Heart left ventricle (tissue), 16 donors: ENCODE measurements at places on chromosomes 7 and 10. TPM values are rescaled to one million over a fixed set of nuclear protein-coding genes. Genes with fewer than 3 reads are reported as not detected.

DNA sequence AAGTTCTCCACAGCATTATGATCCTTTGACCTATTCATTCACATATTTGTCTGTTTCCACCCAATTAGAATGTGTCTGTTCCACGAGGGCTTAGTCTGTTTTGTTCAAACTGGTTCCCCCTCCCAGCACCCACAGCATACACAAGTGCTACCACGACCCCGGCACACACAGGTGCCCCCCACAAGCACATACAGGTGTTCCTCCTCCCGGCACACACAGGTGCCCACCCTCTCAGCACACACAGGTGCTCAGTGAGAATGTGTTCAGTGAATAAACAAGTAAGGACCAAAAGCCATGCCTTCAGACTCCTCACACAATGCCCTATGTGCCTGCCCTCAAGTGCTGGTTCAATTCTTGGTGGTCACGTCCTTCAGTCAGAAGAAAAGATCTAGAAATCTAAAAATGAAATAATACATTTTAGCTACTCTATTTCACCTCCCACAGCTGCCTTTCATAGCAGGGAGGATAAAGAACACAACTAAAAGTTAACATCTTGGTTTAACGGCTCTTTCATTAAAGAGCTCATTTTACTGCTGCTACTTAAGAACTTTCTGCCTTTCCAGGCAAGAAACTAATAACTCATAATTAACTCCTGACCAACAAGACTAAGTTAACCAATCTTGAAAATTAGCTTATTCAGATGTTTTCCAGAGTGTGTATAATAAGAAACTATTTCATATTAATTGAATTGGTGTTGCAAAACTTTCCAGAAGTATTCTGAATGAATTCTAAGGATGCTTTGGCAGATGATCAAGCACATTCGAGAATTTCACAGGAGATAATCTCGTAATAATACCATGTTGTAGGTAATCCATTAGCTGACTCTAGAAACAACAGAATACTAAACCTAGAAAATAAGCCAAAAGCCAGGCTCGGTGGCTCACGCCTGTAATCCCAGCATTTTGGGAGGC, 2.3 kb downstream of the DNMBP start:
- H3K27me3 ChIP-seq: no peaks in the 10 kb centered on the region
- H3K4me1 ChIP-seq: peaks cover 3% of the 10 kb centered on the region
- H3K27ac ChIP-seq: no peak overlapping the region

DNA sequence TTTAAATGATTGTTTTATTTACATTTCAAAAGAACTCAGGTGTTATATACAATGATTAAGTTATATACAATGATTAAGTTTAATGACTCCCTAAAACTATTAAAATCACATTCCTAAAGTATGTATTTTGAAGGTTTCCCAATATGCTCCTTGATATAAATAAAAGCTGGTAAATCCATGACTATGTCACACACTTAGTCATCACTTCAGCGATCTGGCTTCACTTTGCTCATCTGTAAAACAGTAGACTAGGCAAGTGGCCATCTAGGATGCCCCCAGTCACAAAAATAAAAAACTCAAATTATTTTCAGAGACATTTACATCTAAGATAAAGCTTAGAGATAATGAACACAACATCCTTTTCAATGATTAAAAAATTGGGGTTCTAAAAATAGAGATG, 10.8 kb downstream of the ICA1 start:
- H3K4me3 ChIP-seq: no peak overlapping the region
- H3K4me1 ChIP-seq: peaks cover 17% of the 10 kb centered on the region
- no peak for DNase-seq

GRCh38 chr7:127810696-127811660, 159.0 kb downstream of the SND1 start:
- H3K36me3 ChIP-seq: no peaks in the 10 kb centered on the region
- H3K27me3 ChIP-seq: no peaks in the 10 kb centered on the region
- no peak overlapping the region for H3K4me3 ChIP-seq

GIMAP6 gene
- total RNA-seq: 37.1 TPM

DNA sequence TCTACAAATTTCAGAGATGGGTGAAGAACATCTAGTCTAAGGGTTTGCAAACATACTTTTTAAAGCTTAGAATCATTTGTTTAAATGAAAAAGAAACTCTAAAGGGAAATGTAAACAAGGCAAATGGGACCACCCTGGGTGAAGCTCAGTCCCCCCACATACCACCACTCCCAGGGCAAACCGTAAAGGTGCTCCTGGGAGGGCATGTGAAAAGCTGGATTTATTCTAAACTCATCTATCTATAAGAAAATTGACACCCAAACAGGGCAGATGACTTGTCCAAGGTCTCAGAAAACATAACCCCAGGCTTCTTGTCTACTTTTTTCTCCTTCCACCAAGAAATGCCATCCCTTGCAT, 223.3 kb upstream of the PRKCQ start:
- no peak overlapping the region for H3K27ac ChIP-seq
- H3K4me1 ChIP-seq: no peaks in the 10 kb centered on the region
- H3K4me3 ChIP-seq: no peak overlapping the region
- DNase-seq: no peak
- no peaks in the 10 kb centered on the region for H3K36me3 ChIP-seq

GRCh38 chr10:5502571-5503476, 3.5 kb upstream of the CALML5 start:
- DNase-seq: no peak
- H3K4me3 ChIP-seq: no peak overlapping the region
- H3K4me1 ChIP-seq: no peaks in the 10 kb centered on the region
- H3K36me3 ChIP-seq: no peaks in the 10 kb centered on the region

ABCA13 gene
- total RNA-seq: 0.09 TPM

- no peaks in the 10 kb centered on the region for H3K4me1 ChIP-seq
- no peaks in the 10 kb centered on the region for H3K27me3 ChIP-seq
- no peak for DNase-seq
- no peak overlapping the region for H3K27ac ChIP-seq
Observed at GRCh38 chr7:30146127-30146612, 11.4 kb downstream of the MTURN start.

DNA sequence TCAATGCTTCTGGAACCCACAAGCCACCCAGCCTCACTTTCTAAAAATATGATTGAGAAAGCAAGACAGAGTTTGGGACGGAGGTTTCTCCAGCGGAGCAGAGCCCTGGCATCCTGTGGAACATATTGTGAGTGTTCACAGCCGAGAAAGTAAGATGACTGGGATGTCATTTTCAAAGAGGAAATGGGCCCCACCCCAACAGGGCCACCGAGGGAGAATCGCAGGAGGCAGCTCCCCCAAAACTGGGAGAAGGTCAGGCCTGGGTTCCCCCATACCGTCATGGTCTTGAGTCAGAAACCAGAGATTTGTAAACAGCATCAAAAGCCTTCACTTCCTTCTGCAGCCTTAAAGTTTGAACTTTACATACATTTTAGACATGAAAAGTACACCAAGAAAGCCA, 560.0 kb downstream of the PTPRN2 start:
- no peak for DNase-seq
- H3K27ac ChIP-seq: no peak overlapping the region
- no peak overlapping the region for H3K4me3 ChIP-seq
- no peaks in the 10 kb centered on the region for H3K36me3 ChIP-seq

DNA sequence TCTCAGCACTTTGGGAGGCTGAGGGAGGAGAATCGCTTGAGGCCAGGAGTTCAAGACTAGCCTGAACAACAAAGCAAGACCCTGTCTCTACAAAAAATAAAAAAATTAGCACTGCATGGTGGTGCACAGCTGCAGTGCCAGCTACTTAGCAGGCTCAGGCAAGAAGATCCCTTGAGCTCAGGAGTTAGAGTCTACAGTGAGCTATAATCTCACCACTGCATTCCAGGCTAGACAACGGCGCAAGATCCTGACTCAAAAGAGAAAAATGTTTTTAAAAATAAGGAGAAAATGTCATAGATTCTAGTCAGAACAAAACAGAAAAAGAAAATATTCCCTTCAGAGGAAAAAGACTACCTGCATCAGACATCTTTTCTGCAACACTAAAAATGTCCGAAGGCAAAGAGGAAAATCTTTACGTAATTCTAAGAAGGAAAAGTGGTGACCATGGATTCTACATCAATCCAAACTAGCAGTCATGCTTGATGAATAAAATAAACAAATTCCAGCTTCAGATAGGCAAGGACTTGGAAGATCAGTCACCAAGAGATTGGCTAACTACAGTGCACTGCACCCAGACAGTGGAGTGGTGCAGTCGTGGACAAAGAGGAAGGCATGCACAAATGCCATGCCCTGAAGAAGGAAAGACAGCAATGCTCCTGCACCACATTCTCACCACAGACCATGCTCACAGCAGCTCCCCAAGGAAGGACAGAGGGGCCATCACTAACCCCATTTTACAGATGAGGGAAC, 54.3 kb downstream of the ERCC6 start:
- H3K4me3 ChIP-seq: no peak overlapping the region
- no peaks in the 10 kb centered on the region for H3K27me3 ChIP-seq
- no peak overlapping the region for H3K27ac ChIP-seq
- no peak for DNase-seq
- no peaks in the 10 kb centered on the region for H3K36me3 ChIP-seq
